ENCODE measurements at places on chromosomes 1 and 21. TPM values are rescaled to one million over a fixed set of nuclear protein-coding genes. Genes with fewer than 3 reads are reported as not detected.
A peak's percentile ranks its signal among the peaks of the same experiment; 100 is the strongest.

- no peak for DNase-seq
- no peaks in the 10 kb centered on the region for H3K4me1 ChIP-seq
- H3K27ac ChIP-seq, result no peak overlapping the region
- H3K36me3 ChIP-seq, result no peaks in the 10 kb centered on the region
Measured at GRCh38 chr1:4171480-4172450, 271.7 kb upstream of the C1orf174 start.

- H3K27me3 ChIP-seq, result no peaks in the 10 kb centered on the region
- H3K36me3 ChIP-seq, result no peaks in the 10 kb centered on the region
- H3K27ac ChIP-seq, result no peak overlapping the region
- peaks cover 2% of the 10 kb centered on the region for H3K4me1 ChIP-seq
- H3K4me3 ChIP-seq, result no peak overlapping the region
Measured at GRCh38 chr1:28790377-28791035, 21.5 kb upstream of the OPRD1 start.

DNA sequence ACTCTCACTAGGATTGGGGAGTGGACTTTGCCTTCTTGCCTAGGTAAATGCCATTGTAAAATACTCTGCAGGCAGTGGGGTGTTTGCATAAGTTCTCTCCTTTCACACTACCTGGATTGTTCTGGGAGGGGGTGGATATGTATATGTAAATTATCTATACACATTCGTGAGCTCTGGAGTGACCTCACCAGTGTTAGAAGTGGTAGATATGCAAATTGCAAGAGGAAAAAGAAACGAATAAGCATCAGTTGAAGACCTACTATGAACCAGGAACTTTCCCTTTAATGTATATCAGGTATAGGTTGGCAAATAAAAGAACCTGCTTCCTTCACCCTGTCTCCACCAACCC is 1.5 kb upstream of the ARHGEF11 start:
- peaks cover 13% of the 10 kb centered on the region for H3K4me1 ChIP-seq
- H3K27me3 ChIP-seq, result peaks cover 52% of the 10 kb centered on the region
- H3K4me3 ChIP-seq, result peak overlapping the region; percentile 36
- peaks cover 6% of the 10 kb centered on the region for H3K36me3 ChIP-seq
- DNase-seq, result no peak
- no peak overlapping the region for H3K27ac ChIP-seq

- H3K4me3 ChIP-seq, result no peak within 1 kb of the TSS
- H3K27ac ChIP-seq, result no peak within 1 kb of the TSS
- DNase-seq, result no peak
- no peaks in the 10 kb centered on the region for H3K4me1 ChIP-seq
Measured at GRCh38 chr1:216723274-216723780, at the start of gene ESRRG. Gene ESRRG (minus strand): TSS chr1:216723429. CDS start chr1:216723299, 130 bp downstream.

DNA sequence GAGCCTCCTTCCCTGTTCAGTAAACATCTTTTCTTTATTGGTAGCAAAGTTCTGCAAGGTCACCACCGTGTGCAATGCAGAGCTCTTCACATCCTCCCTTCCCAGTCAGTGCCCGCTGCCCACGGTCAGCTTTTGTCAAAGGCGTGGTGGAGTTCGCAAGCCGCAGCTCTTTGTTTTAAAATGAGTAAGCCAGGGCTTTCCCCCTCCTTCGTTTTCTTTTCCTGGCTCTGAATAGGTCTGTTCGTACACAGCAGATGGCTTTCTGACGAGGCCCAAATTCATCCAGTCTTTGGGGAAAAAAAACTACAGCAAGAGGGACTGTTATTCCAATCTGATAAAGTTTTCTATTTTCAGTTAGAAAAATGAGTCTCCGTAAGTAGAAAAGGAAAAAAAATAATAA is 153.2 kb downstream of the LRIG2 start:
- H3K27ac ChIP-seq, result no peak overlapping the region
- DNase-seq, result no peak
- peaks cover 16% of the 10 kb centered on the region for H3K27me3 ChIP-seq
- no peaks in the 10 kb centered on the region for H3K4me1 ChIP-seq

DNA sequence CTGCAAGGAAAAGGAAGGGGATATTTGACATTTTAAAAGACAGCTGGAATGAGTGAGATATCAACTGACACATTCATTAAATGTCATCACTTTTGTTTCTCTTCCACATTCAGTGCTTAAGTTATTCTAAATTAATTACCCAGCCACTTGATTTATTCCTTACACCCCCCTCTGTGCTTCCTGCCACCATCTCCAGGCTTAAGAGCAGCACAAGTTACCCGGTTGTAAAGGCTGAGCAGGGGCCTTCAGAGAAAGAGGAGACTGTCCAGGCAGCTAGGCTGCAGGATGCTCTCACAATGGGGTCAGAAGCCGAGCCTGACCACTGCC is 71.4 kb downstream of the SYT6 start:
- H3K36me3 ChIP-seq, result no peaks in the 10 kb centered on the region
- H3K27ac ChIP-seq, result no peak overlapping the region
- peaks cover 3% of the 10 kb centered on the region for H3K27me3 ChIP-seq
- H3K4me1 ChIP-seq, result peaks cover 4% of the 10 kb centered on the region
- no peak for DNase-seq

DNA sequence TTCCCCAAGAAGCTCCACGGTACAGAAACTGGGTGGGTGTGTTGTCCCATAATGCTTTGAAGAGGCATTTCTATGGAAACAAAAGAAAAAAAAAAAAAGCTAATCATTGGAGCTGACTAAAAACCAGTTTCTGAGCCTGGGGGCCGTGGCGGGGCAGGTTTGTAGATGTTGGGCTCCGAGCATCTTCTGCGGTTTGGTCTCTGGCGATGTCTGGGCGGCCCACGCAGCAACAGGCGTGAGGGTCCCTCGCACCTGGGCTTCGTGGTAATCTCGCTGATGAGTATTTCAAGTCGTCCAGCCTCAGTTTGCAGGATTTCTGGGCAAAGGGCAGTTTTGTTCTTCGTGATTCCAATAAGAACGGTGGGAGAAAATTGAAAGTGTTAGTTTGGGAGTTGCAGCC is 6.8 kb downstream of the TP73 start:
- no peak for DNase-seq
- peaks cover 32% of the 10 kb centered on the region for H3K27me3 ChIP-seq
- no peak overlapping the region for H3K4me3 ChIP-seq
- H3K36me3 ChIP-seq, result no peaks in the 10 kb centered on the region

GRCh38 chr1:68141071-68142021 is 90.9 kb upstream of the DIRAS3 start:
- no peaks in the 10 kb centered on the region for H3K4me1 ChIP-seq
- no peak for DNase-seq
- no peak overlapping the region for H3K27ac ChIP-seq
- H3K4me3 ChIP-seq, result no peak overlapping the region
- H3K27me3 ChIP-seq, result no peaks in the 10 kb centered on the region
- no peaks in the 10 kb centered on the region for H3K36me3 ChIP-seq

The DENND1B gene
- total RNA-seq, result 27.7 TPM

The PODN gene
- not detected for total RNA-seq

The SLAMF9 gene
- not detected for total RNA-seq
